ENCODE measurements at places on chromosomes 5 and 9.

DNA sequence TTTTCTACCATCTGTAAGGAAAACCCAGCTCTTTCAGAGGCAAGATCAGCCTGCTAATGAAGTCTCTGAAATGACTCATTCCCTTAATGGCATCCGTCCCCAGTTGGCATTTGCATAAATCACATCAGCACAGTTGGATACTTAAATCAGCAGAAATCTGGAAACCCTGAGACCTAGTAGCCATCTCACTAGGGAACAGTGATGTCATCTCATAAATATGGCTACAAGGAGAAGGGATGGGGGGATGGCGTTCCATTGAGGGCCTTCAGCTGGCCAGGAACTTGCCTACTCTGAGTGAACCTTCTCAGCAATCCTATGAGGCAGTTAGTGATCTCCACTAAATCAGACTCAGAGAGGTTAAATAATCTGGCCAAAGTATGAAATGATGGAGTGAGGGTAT lies 81.8 kb downstream of the CMYA5 start:
- no peak for DNase-seq

GRCh38 chr9:138112791-138113600 lies 235.4 kb downstream of the CACNA1B start:
- no peak for DNase-seq

GRCh38 chr9:93108291-93109041 lies 12.4 kb downstream of the CARD19 start:
- peak; percentile 32 for DNase-seq

- DNase-seq = no peak
Observed at GRCh38 chr5:135759149-135759784, 75.2 kb upstream of the SLC25A48 start.

GRCh38 chr5:156096259-156096658 lies 230.7 kb upstream of the SGCD start:
- no peak for DNase-seq

DNA sequence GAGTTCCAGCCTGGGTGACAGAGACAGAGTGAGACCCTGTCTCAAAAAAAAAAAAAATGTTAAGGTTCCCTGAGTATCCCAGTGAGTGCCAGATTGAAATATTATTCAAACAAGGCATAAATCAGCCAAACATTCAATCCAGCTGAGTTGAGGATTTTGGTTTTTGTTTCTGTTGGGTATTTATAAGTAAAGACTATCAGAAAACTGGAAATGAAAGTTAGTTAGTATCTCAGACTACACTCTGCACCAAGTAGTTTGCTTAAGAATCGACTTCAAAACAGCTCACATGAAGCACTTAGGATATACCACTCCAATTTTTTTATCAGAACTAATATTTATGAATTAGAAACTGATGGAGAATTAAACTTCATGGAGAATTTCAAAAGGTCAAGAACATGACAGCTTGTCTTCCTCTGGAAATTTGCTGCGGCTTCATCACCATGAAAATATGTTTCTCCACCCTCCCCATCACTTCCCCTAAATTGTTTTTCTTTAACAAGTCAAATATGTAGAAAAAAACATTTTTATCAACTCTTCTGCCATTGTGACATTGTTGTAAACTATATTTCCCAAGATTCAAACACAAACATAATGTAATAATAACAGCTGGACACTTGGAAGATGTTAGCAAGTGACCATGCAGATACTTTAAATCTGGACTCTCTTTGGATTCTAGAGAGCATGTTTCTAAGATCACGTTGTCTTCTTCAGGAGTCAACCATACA lies 110.0 kb upstream of the PTGER4 start:
- no peak for DNase-seq

- no peak for DNase-seq
Observed at GRCh38 chr5:171852255-171852681, 66.7 kb downstream of the SMIM23 start.

DNA sequence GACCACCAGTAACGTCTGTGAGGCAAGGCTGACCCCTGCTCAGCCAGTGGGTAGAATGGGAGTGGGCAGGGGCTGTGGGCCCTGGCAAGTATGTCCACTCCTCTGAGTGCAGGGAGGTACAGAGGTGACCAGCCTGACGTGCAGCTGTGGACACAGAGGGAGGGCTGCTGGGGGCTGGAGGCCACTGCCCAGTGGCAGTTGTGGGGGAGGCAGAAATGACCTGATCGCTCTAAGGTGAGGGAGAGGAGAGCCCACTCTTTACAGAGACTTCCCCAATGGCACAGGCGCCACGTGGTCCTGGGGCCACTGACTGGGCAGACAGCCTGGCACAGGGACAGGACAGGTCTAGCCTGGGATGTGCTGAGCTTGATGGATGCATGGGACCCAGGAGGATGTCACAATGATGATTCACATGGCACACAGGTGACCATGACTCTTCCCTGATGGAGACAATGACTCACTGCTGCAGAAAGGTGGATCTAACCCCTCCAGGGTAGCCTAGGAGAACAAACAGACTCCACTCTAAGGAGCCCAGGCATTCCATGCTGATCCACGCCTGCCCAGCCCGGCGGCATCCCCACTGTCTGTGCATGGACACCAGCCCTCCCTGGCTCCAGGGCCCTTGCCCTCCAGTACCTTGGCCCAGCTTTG lies 7.7 kb downstream of the LPCAT1 start:
- DNase-seq = no peak

DNA sequence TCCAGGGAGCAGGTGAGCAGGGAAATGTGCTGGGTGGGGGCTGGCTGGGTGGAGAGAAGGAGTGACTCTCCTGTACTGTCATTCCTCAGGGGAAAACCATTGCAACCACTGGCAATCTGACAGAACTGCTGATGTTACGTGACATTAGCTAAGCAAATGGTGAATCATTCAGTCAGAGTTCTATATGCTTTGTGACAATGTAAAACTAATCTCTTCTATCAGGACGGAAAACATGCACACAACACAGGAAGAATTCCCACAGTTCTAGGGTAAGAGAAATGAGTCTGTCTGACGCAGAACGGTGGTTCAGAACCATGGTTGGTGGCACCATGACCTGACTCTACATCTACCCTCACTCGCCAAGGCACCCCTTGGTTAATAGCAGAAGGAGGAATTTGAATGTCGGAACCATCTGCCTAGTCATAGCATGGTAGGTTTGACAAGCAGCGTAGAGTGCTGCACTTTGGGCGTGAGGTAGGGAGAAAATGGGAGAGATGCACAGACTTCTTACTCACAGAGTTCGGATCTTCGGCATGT lies 243.6 kb upstream of the PANK3 start:
- DNase-seq = no peak

GRCh38 chr5:81151546-81151945 lies 81.6 kb upstream of the CKMT2 start:
- no peak for DNase-seq

DNA sequence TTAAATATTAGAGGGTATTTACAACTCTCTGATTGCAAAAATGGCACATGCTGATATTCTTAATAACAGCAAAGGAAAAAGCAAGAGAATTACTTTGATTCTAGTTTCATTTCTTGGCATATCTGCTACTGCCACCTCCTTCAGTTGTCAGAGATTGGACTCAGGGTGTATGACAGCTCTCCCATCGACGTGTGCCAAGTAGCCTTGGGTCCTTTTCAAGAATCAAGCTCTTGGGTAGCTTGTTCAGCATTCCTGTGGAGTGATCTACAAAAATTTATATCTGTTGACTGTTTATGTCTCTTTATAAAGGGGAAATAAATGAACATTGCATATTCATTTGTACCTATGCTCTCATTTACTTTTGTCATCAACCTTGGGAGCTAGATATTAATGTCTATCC lies 315.6 kb downstream of the PRR16 start:
- DNase-seq = no peak

DNA sequence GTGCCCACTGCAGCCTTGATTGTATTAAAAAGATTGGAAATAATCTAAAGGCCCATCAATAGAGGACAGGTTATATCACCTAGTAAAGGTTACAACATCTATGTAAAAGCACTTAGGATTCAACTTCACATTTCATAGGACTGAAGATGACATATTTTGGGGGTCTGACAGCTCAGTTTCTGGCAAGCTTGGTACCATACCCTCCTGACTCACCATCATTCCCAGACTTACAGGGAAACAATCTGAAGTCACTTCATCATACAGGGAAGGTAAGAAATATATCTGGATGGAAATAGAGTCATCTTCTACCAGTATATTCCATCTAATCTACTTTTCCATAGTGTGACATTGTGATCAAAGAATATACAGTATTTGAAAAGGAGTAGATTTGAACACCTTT lies 28.8 kb upstream of the DAB2 start:
- DNase-seq = no peak

GRCh38 chr9:71924576-71924975 lies 13.1 kb downstream of the C9orf85 start:
- DNase-seq = no peak

GRCh38 chr5:170986598-170986997 lies 124.8 kb downstream of the RANBP17 start:
- DNase-seq = no peak

- DNase-seq = no peak
Observed at GRCh38 chr9:71748280-71748743, 20.0 kb downstream of the CEMIP2 start.

- DNase-seq = no peak
Observed at GRCh38 chr5:79961716-79962574, 29.1 kb downstream of the MTX3 start.

- DNase-seq = no peak
Observed at GRCh38 chr9:70677055-70677735, 262.7 kb upstream of the KLF9 start.

- DNase-seq = no peak
Observed at GRCh38 chr5:27290172-27290571, 251.8 kb upstream of the CDH9 start.

- DNase-seq = no peak
Observed at GRCh38 chr5:115460472-115460871, 84.1 kb downstream of the FEM1C start.

- DNase-seq = no peak
Observed at GRCh38 chr5:131589510-131590348, 45.3 kb downstream of the RAPGEF6 start.

DNA sequence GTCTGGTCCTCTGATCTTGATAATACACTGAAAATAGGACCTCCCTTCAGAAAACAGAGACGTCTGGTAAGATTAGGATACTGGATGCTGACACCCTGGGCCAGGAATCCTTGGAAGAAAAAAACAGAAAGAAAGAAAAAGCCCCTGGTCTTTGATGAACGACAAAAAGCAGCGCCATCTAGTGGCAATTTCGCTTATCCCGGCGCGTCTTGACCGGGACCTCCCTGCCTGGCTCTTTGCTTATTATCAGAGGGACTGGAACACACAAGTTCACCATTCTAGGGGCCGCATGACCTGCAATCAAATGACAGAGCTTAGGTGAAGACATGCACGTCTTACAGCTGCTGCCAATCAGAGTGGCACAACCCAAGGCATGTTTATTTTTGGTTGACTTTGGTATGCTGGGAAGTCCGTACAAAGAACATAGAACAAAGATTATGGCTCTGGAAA lies 114.9 kb upstream of the NFIB start:
- no peak for DNase-seq

GRCh38 chr9:79880626-79881025 lies 308.9 kb downstream of the TLE4 start:
- no peak for DNase-seq

DNA sequence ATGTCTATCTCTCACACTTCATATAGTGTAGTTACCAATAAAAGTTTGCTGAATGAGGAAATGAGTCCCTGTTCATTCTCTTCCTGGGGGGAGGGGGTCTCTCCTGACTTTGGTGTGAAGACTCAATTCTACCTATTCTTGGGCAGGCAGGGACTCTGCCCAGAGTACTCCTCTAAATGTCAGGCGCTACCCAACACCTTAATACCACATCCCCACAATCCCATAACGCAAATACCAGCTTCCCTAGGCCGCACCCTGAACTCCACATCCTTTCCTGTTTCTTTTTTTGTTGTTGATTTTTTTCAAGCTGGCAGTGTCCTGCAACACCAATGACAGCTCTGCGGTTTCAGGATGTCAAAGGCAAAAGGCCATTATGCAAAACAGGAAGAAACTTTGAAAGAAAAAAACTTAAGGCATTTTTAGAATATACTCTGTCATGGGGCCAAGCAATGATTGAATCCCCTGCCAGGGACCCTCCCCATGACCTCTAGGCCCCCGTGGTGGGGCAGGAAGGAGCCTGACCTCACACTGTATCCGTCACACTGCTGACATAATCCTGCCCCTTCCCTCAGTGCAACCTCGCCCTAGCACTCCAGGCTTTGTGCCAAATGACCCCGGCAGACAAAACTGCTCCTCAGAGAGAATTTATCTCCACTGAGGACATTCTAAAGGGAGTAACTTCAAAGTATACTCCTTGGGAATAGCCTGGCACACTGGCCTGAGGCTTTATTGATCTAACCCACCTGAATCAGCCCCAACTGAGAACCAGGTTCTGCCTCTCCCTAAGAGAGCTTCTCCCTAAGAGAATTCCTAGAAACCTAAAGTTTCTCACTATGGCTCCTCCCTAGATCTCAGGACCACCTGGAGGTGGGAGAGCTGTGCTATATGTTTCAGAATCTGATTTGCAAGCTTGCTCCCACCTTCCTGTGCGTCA lies 8.0 kb downstream of the B4GALT1 start:
- no peak for DNase-seq

DNA sequence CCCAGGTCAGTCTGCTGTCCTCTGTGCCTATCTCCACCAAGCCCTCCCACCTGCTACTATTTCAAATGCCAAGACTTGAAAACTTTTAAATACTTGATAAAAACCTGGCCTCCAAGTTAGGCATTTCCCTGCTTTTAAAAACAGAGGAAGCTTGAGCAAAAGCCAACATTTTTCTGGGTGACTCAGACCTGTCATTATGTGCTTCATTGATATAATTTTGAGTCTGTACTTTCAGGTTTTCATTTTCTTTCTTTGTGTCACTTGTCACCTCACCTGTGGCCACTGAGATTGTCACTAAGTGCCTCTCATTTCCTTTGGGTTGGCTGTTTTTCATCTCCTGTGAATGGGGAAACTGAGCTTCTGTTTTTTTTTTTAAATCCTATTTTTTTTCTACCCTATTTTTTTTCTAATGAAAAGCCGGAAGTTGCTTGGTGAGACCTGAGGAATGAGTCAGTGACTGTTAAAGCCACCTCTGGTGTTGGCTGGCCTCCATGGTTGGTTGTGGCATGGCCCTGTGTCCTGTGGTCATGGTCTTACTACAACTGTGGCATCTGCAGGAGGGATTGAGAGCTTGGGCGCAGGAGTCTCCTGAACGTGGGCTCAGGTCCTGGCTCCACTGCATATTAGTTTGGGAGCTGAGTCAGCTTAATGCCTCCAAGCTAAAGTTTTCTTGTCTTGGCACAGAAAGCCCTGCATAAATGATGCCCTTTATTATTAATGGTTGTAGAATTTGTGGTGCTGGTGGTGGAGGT lies 56.7 kb downstream of the ARHGAP26 start:
- DNase-seq = no peak

DNA sequence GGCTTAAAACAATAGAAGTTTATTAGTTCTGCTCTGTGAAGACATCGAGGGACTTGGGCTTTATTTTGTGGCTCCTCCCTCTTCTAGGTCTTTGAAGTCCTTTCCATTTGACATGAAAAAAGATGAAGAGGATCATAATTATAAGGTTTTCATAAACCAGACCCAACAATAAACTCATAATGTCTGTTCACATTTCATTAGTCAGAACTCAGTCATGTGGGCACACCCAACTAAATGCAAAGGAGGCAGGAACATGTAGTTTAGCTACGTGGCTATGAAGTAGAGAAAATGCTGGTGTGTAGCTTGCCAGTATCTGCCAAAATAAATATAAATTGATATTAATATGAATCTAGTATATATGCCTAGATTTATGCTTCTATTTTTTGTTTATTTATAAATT lies 393.9 kb upstream of the C9orf72 start:
- no peak for DNase-seq
